CD4-positive, alpha-beta T cell treated with Interleukin-6 at 100 ng/mL for 8 hours (primary cell): ENCODE measurements at places on chromosomes 3 and 15.

GRCh38 chr3:33659856-33660434, 58.1 kb downstream of the CLASP2 start:
- DNase-seq, result no peak

DNA sequence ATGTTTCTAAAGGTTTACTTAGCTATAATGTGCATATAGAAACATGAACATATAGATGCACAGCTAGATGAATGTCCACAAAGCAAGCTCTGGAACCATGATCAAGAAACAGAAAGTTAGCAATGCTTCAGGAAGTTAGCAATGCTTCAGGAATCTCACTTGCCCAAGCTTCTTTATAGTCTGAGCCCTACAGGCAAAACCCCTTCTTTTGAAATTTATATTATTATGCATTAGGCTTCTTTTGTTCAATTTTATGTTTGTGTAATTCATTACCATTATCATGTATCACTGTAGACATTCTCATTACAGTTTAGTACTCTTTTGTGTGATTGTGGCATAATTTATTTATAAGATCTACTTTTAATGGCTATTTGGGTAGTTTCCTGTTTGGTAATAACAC, 286.4 kb upstream of the BCHE start:
- no peak for DNase-seq

DNA sequence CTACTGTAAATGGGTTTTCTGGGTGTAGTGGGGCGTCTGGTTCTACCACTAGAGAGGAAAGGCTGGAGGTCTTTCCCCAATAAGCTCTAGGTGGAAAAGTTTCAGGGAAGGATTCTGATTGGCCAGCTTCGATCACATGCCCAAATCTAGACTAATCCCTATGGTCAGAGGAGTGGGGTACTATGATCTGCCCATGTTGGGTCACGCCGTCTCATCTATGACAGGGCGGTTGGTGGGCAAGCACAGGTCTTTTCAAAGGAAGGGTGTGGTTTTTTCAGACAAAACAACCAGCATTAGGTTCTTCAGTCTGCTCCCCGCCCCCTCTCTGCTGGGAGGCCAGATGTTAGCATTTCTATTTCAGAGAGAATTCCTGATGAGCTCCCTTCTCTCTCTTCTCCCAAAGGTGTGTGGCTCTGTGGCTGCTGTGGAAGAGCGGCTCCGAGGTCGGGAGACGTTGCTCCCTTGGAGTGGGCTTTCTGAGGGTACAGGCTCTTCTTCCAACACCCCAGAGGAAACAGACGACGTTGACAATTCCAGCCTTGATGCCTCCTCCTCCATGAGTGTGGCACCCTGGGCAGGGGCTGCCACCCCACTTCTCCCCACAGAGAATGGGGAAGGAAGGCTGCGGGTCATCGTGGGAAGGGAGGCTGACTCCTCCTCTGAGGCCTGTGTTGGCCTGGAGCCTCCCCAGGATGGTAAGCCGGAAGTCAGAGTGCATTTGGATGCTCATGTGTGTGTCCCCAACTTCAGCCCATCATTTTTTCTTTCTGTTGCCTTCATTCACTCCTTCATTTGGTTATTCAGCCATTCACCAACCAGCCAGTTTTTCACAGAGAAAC, 9.7 kb upstream of the TATDN2 start:
- no peak for DNase-seq

- no peak for DNase-seq
Measured at GRCh38 chr3:169060037-169060436, 603.5 kb downstream of the MECOM start.

DNA sequence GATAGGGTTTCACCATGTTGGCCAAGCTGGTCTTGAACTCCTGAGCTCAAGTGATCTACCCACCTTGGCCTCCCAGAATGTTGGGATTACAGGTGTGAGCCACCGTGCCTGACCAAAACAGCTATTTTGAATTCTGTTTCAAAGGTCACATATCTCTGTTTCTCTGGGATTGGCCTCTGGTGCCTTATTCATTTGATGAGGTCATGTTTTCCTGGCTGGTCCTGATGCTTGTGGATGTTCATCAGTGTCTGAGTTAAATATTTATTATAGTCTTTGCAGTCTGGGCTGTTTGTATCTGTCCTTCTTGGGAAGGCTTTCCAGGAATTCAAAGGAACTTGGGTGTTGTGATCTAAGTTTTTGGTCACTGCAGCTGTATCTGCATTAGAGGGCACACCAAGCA, 5.1 kb downstream of the PATL2 start:
- DNase-seq, result no peak
